Head of caudate nucleus (tissue), 42 donors: ENCODE measurements at places on chromosomes 1 and 21.

- DNase-seq = peak; percentile 63
These were observed 6.1 kb downstream of the DFFB start for GRCh38 chr1:3863231-3863935.

- DNase-seq = no peak
These were observed 359.8 kb upstream of the KAZN start for GRCh38 chr1:14238472-14239307.

DNA sequence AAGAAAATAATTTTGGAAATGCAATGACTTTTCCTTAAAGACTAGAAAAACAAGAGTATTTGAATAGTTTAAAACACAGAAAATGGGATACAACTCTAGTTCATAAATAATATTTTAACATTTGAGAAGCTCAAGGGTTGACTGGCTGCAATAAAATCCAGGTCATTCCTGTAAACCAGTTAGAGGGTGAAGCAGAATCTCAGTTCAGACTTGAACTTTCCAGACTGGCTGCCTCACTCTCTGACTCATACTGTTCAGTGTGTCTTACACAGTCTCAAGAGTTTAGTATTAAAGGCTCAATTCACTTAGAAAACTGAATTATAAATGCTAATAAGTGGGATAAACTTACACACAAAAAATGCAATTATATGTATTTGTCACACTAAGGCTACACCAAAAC, 89.9 kb downstream of the RAVER2 start:
- DNase-seq = no peak

GRCh38 chr21:44428281-44428960, 26.9 kb upstream of the LRRC3 start:
- DNase-seq = no peak

DNA sequence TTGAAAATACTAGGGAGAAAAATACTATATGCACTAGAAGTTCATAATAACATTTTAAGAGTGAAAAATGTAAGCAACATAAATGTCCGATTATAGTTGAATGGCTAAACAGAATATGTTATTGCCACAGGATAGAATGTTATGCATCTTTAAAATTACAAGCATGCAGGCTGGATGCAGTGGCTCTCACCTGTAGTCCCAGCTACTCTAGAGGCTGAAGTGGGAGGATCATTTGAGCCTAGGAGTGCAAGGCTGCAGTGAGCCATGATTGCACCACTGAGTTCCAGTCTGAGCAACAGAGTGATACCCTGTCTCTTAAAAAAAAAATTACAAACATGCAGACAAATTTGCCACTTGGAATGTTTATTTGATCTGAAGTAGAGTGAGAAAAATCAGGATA, 3.0 kb upstream of the BATF3 start:
- no peak for DNase-seq

GRCh38 chr1:58395355-58395754, 151.2 kb downstream of the OMA1 start:
- DNase-seq = no peak

DNA sequence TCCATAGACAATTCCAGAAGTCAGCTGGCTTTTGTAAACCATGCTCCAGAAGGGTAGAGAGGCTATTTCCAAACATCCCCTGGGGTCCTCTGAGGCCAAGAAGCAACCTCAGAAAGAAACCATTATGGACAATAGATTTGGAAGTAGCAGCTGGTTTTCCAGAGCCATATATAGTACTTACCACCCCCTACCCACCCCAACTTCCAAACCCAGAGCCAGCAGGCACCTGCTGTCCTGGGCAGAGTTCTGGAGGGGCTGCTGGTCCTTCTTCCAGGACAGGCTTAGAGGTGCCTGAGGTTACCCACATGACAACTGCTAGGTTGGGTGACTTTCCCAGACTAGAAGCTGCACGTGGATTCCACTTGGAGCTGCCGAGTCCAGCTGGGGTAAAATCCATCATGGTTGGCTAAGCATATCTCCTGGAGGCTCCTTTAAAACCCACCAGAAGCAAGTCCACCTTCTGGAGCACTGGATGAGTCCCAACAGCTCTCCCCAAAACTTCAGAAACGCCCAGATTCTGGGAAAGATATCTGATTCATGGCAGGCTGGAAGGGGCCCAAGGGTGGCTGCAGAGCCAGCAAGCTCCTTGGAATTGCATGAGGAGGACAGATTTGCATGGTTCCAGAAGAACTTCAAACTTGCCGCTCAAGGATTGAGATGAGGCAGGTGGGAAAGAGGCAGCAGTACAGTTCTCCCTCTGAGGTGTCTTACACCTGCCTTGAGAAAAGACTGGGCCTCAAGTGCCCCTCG, 5.8 kb downstream of the MYCL start:
- no peak for DNase-seq

DNA sequence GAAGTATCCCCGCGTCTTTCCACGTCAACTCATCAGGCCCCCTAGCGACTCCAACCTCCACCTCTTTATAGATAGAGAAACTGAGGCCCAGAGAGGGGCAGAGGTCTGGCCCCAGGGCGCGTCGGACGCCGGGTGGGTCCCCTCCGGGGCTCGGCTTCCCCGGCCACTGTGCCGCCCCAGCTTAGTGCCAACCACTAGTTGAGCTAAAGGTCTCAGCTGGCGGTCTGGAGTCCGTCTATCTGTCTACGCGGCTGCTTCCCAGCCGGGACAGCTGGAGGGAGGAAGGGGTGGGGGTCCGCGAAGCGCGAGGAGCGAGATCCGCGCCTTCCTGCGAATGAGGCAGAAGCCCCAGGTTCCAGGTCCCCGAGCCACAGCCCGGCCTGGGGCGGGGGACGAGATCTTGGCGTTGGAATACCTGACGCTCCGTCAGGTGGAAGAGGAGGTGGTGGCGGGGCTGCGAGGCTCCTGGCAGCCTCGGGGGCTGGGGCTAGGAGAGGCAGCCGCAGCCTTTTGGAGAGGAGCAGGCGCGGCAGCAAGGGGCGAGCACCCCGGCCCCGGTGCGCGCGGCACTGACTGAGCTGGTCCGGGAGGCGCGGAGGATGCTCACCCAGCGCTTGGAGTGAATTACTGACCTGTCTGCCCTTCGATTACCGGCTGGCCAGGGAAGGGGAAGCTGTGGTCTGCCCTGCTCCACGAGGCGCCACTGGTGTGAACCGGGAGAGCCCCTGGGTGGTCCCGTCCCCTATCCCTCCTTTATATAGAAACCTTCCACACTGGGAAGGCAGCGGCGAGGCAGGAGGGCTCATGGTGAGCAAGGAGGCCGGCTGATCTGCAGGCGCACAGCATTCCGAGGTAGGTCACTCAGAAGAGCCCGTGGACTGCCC, 937 bp downstream of the PODN start:
- DNase-seq = no peak

GRCh38 chr1:1625824-1626206, 6.2 kb upstream of the MMP23B start:
- DNase-seq = no peak

GRCh38 chr1:205416322-205416721, 5.5 kb downstream of the LEMD1 start:
- no peak for DNase-seq

GRCh38 chr1:150012611-150013010, 2.1 kb upstream of the OTUD7B start:
- DNase-seq = peak; percentile 86

GRCh38 chr1:226912587-226913176, 27.4 kb upstream of the COQ8A start:
- DNase-seq = peak; percentile 63

GRCh38 chr1:184028854-184029623, 8.5 kb downstream of the COLGALT2 start:
- peak; percentile 73 for DNase-seq

GRCh38 chr1:73626326-73626725, 571.6 kb downstream of the LRRIQ3 start:
- DNase-seq = no peak

- DNase-seq = no peak
These were observed 31.1 kb downstream of the FYB2 start for GRCh38 chr1:56788102-56788501.

DNA sequence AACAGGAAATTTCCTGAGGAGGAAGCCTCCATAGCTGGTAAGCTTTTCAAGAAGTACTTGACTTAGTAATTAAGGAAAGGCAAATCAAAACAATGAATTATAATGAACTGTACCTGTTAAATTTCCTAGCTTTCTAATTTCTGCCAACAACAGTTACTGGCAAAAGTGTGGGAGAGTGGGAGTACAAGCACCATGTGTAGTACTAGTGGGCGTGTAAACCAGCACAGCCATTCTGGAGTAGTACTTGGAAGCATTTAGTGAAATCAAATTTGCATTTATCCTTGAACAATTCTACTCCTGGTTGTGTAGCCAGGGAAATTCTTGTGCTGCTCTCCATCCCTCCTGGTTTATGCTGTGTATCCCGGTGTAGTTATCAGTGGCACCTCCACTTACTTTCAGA, 190.8 kb downstream of the PRDM2 start:
- no peak for DNase-seq

DNA sequence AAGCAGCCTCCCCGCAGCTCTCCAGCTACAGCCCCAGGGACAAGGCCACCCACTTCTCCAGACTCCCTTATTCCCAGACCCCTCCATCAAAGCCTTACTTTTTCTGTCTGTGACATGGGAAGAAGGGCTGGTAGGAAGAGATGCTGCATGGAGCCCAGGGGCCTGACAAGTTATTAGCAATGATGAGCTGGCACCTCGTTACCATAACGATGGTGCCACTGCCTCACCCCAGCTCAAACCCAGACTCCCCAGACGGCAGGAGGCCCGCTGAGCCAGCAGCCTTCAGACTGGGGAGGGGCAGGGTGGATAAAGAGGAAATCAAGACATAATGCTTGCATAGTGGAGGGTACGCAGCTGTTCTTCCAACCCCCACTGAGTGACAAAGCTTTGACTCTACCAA, 3.3 kb downstream of the DLGAP3 start:
- no peak for DNase-seq

GRCh38 chr1:74716822-74717221, 16.0 kb downstream of the CRYZ start:
- no peak for DNase-seq

DNA sequence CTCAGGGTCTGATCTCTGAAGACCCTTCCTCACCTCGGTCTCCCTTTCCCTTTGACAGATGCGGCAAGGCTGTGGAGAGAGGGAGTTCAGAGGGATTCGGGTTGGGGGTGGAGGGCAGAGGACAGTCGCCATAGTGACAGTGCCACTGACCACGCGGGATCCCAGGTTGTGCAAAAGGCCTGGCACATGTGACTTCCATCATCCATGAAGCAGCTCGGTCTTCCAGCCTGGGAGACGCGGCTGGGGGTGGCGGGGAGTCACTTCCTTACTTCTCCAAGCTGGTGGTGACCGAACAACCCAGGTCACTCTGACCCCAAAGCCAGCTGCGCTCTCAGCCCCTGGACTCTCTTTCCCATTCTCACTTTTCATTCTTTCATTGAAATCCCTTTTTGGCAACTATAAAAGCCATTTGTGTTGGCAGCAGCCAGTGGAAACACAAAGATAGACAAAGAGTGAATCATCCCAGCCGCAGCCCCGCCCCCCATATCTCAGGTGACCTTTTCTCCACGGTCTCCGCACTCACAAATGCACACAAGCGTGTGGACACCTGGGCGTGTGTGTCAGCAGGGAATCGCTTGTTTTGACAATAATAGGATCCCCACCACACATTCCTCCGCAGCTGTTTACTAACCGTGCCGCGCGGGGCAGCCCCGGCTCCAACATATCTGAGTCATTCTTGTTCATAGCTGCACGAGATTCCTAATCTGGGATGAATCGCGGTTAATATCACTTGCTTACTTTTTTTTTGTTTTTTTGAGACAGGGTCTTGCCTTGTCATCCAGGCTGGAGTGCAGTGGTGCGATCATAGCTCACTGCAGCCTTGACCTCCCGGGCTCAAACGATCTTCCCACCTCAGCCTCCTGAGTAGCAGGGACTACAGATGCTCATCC, 68.3 kb downstream of the DHRS3 start:
- no peak for DNase-seq

DNA sequence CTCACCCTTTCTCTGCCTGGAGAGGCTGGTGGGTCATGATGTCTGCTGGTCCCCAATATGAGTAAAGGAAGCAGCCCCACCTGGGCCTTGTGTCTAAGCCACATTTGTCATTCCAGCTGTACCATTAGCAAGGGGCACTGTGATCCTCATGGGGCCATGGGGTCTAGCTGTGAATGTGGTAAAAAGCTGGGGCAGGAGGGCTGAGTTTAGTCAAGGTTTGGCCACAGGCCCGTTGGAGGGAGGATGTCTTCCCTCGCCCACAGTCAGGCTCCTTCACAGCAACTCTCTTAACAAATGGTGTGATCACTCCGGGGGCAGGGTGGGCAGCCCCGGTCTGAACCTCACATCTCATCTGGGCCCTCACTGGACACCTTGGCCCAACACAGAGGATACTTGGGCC, 115.4 kb downstream of the DMRTB1 start:
- no peak for DNase-seq

DNA sequence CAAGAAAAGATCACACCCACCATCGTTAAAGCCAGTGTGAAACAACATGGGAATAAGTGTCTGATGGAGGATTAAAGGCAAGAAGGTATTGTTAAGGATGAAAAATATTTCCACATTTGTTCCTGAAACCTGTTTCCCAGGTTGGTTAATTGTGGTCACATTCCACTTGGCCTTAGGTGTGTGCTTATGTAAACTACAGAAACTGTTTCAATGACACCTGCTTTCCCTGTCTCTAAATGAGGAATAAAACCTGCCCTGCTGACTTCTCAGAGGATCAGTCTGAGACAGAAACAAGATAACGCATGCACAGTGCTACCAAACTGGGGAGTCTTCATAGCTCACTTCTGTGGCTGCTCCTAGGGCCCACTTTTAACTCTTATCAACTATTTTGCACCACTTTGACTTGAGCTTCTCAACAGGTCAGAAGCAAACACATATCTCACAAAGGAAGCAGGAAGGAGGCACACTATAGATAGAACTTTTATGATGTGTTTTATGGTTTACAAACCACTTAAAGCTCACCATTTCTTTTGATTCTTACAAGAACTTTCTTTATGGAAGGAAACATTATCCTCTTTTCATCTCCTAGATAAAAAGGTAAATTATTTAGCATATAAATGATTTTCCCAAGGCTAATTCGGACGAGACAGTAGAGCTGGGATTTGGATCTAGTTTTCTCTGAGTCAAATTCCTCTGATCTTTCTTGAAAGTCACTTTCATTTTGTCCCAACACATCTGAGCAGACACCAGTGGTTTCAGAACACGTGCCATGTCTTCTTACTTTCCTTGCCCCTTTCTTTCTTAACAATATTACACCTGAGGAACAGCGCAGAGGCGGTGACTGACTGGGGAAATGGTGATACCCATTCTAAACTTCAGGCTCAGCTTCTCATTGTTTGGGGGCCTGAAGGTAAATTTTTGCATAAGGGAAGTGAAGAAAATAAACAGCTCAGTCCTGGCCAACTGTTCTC, 33.4 kb downstream of the CYP2J2 start:
- DNase-seq = no peak

- no peak for DNase-seq
These were observed 40.0 kb downstream of the L1TD1 start for GRCh38 chr1:62234688-62235087.

DNA sequence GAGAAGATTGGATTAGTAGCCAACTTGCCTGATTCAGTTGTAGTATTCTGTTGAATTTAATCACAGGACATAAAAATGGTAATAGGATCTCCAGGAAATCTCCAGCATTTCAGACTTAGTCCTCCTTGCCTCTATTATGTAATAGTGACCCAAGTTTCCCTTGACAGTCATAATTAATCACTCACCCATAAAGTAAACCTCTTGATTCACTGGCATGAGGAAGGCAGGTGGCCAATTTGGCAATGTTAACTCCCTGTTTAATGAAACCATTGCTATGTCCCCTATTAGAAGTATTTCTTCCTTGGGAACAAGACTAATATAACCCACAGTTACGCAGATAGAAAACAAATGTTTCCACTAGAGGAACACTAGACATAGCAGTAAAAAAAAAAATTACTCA, 604.8 kb upstream of the CXADR start:
- DNase-seq = peak; percentile 14
